Tibial nerve (tissue), 4 donors: ENCODE measurements at places on chromosomes 16 and 17. TPM values are rescaled to one million over a fixed set of nuclear protein-coding genes. Genes with fewer than 3 reads are reported as not detected.

Gene PIPOX
- 6.1 TPM for total RNA-seq

Gene CCL17
- not detected for total RNA-seq

Gene TBC1D3H
- not detected for total RNA-seq

Gene IGF2BP1
- not detected for total RNA-seq

Gene UNC13D
- 53.1 TPM for total RNA-seq

Gene SLC47A1
- total RNA-seq, result 12.6 TPM

Gene CNTNAP1
- total RNA-seq, result 9.4 TPM

Gene CES5A
- not detected for total RNA-seq

DNA sequence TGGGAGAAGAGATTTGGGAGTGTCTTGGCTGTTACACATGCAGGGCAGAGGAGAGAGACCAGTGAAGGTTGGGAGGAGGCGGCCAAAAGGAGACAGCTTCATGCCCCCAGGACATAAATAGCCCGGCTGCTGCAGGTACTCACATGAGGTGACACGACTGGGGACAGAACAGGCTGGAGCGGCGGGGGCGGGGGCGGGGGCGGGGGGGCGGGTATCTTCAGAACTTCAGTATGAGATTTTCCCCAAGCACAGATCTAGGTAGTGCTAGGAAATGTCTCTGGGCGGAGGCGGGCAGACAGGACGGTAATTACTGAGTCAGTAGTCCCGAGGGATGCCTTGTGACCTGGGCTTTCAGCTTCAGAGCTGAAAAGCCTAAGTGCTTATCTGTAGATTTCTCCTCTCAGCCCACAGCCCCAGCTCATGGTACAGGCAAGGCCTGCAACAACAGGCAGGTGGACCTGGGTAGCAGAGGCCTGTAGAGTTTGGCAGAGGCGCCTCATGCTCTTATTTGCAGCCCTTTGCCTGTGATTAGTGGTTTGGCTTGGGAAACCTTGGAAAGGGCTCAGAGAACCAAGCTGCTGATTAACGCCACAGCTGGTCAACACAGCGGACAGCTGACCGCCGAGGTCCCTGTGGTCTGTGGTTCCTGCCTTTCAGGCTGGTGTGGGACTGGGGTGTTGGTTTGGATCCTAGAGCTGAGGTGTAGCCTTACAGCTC lies 24.5 kb downstream of the UNK start:
- DNase-seq, result peak; percentile 72

DNA sequence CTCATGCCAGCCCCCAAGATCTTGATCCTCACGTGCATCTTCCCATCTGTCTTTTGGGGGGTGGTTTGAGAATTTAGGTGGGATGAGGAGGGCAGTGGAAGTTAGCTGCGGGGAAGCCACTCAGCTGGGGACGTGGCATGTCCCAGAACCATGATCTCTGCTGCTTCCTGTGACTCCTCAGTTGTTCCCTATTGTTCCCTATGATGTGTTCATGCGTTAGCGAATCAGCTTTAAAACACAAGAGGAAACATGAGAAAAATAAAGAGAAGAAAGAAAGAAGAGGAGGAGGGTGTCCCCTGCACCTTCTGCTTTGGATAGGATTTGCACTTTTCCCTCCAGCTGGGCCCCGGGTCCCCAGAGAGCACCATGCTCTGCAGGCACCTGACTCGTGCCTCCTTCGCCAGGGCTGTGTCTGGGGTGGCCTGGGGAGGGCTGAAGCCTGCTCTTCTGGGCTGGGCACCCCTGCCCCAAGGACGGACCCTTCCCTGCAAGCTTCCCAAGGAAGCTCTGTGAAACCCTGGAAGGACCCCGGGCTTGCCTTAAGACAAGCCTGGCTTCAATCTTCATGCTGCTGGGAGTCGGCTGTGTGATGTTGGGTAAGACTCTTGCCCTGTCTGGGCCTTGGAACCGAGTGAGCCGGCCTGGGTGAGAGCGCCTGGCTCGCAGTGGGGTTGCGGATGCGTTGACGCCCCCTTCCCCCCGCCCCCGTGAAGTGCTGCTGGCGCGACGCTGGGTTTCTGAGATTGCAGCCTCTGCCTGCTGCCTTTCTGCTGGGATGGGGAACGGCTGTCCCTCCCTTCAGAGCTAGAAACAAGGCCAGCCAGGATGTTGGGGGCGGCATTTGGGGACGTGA lies 62.8 kb upstream of the CIBAR2 start:
- DNase-seq, result no peak

DNA sequence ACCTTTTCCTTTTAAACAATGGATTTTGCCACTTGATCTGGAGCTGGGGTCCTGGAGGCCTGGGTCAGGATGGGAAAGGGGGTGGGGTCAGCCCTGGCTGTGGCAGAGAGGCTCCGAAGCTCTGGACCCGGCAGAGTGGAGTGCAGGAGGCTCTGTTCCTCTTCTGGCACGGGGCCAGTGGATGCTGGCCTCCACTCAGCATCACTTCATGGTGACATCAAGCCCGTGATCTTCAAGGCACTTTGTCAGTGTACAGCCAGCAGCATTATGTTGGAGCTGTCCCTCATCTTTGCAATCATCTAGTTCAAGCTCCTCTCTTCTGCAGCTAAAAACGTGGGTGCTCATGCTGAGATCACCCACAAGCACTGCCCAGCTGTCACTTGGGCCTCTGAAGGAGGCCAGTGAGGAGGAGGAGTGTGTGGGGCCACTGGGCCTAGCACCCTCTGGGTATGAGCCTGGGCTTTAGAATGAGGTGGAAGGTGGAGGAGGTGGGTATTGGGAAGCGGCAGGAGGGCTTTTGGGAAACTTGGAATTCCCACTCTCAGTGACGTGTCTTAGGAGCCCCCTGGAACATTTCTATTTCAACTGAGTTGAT lies 45.9 kb upstream of the MGAT5B start:
- DNase-seq, result no peak

GRCh38 chr16:57635266-57636097 lies 7.1 kb downstream of the ADGRG1 start:
- no peak for DNase-seq

GRCh38 chr16:23557779-23558702 lies 514 bp downstream of the UBFD1 start:
- DNase-seq, result peak; percentile 23

DNA sequence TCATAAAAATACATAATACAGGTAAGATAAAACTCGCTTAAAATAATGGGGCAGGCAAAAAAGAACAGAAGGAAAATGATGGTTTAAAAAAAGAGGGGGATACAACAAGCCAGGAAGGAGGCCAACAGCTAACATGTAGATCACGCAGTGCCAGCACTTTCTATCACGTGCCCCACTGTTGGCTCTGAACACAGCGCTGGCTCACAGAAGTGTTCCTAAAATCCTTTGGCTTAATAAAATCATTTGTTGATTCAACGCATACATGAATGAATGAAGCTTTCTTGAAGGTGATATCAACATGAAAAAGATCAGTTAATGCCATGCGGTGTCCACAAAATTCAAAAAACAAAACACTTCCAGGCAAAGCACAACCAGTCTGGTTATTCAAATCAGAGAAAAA lies 8.5 kb downstream of the ITGAE start:
- no peak for DNase-seq

DNA sequence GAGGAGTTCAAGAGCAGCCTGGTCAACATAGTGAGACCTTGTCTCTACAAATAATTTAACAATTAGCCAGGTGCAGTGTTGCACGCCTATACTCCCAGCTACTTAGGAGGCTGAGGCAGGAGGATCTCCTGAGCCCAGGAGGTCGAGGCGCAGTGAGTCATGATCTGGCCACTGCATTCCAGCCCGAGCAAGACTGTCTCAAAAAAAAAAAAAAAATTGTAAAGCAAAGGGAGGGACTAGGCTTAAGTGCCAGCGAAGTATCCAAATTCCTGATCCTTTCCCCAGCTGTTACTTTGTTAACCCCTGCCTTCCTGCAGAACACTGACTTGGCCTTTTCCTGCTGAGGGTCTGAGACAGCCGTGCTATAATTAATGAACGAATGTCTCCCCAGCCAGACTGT lies 2.7 kb downstream of the GDPD3 start:
- DNase-seq, result no peak

- DNase-seq, result peak; percentile 46
Observed at GRCh38 chr17:17810084-17810894, 26.5 kb downstream of the SREBF1 start.

DNA sequence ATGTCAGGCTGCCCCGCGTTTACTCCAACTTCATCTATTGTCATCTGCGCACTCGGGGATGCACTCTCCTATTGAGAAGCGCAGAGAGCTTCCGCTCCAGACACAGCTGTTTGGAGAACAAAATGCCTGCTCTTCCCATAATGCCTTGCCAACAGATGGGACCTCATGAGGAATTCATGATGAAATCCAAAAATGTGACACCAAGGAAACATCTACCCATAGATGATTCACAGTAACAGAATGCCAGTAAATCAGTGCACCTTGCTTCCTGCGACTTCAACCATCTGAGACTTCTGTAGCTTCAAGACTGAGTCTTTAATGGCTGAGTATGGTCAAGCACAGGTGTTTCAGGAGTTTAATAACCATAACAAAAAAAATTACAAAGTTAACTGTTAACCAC lies 1144.9 kb upstream of the GOT2 start:
- DNase-seq, result no peak

DNA sequence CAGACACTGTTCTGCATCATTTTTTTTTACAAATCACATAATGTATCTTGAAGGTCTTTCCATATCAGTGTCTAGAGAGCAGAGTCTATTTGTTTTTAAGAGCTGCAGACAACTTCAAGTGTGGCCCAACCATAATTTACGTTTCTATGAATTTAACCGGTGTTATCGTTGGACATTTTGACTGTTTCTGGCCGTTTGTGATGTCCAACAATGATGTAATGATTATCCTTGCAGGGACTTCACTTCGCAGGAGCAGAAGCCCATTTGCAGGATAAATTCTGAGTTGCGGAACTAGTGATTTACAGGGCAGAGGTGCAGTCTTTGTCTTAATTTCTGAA lies 26.9 kb upstream of the HLF start:
- no peak for DNase-seq

- DNase-seq, result no peak
Observed at GRCh38 chr17:57106107-57106835, 21.2 kb downstream of the AKAP1 start.

GRCh38 chr16:55120826-55121225 lies 190.2 kb downstream of the IRX5 start:
- no peak for DNase-seq

DNA sequence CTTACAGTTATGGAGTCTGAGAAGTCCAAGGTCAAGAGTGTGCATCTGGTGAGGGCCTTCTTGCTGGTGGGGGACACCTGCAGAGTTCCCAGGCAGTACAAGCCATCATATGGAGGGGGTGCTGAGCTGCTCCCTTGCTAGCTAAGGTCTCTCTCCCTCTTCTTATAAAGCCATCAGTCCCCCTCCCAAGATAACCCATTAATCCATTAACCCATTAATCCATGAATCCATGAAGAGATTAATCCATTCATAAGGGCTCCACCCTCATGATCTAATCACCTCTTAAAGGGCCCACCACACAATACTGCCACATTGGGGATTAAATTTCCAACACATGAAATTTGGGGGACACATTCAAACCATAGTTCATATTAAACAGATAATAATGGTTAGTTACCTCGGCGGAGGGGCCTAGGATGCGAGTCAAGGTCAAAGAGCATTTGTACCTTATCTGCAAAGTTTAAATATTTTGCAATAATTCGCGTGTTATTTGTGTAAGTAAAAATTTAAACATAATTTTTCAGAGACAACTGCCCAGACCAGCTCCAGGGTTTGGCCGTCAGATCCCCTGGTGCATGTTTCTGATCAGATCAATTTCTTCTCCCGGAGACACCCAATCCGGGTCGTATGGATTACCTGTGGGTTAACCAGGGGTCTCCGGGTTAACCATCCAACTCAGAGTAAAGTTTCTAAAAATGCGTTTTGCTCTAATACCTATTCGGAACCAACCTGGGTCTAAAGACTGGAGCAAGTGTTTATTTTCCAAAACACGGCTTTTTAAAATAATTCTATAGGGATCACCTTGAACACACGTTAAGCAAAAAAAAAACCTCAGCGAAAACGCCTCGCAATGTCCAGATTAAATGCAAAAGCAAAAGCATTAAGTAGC lies 740 bp upstream of the POLR3E start:
- DNase-seq, result no peak

GRCh38 chr16:55737966-55738365 lies 82.2 kb downstream of the SLC6A2 start:
- DNase-seq, result no peak

DNA sequence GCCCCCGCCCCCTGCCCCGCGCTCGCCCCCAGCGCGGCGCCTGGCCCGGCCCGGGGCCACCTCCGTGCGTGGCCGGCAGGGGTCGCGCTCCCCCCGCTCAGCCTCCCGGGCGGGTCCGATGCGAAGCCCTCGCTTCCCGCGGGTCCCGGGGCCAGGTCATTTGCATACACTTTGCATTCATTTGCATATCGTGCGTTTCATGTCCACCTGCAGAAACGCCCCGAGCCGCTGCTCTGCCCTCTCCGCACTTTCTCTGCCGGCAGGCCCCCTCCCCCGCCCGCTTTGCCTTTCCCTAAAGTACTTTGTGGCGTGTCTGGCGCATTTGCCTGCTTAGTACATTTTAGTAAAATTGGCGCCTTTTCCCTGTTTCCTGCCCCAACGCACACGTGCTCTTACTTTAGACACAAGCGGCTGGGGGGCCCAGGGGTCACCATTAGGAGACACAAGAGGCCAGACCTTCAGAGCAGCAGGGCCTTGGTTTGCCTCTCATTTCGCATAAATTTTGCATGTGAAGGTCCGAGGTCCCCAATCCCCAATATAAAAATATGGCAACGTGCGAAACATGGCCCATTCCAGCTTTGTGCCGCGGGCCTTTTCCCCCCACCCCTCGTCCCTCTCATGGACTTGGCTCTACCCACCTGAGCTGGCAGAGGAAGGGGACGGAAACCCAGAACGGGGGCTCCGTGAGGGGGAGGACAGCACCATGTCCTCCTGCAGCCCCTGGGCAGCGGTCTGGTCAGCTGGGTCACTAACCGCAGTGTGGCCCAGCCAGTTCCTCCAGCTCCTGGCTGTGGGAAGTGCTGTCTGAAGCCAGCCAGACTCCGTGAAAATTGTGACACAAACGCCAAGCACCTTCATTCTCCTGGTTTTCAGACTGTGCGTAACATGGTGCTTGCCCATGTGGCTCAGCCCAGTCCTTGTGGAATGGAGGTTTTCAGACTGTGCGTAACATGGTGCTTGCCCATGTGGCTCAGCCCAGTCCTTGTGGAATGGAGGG lies 34.8 kb downstream of the CBFA2T3 start:
- no peak for DNase-seq

DNA sequence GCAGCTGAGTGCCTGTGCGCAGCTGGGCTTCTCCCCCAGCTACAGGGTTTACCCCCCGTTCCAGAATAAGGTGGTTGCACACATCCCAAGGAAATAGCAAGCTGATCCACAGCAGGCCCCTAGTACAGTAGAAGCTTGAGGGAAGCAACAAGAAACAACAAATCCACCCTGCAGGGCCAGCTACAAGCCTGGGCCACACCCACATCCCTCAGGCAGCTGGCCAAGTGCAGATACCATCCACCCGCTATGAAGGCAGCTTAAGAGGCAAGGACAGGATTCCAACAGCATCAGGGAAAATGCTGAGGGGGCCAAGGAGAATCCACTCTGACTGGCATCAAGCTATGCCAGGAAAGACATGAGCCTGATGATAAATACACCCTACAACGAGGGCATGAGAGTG lies 66.9 kb upstream of the RCVRN start:
- peak; percentile 68 for DNase-seq

DNA sequence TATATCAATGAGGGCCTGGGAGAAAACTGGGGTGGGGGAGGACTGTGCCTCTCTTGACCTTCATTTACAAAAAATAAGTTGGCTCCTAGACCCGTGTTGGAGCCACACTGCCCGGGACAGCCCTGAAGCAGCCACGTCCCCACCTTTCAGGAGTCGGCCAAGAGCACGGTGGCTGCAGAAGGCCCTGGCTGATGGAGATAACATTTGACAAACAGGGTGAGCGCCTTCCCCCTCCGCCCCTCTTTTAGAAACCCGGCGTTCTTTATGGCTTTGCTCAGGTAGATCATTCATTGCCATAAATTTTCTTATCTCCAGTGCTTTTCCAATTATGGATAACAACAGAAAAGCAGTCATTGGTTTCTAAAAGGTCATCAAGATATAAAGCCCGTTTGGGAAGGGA lies 398.1 kb upstream of the TNRC6C start:
- no peak for DNase-seq
